Heart right ventricle (tissue), 16 donors: ENCODE measurements at places on chromosomes 3 and 15. TPM values are rescaled to one million over a fixed set of nuclear protein-coding genes. Genes with fewer than 3 reads are reported as not detected.

GRCh38 chr15:48449734-48450133 is 118.5 kb downstream of the DUT start:
- H3K4me3 ChIP-seq, result no peak overlapping the region
- H3K4me1 ChIP-seq, result peaks cover 23% of the 10 kb centered on the region
- no peak overlapping the region for H3K27ac ChIP-seq
- DNase-seq, result no peak

The ZNF197 gene
- total RNA-seq, result 13.1 TPM

The XCR1 gene
- total RNA-seq, result not detected

GRCh38 chr3:12194209-12194608 is 35.5 kb upstream of the TIMP4 start:
- no peak overlapping the region for H3K4me3 ChIP-seq
- no peaks in the 10 kb centered on the region for H3K27me3 ChIP-seq
- H3K4me1 ChIP-seq, result no peaks in the 10 kb centered on the region
- no peak overlapping the region for H3K27ac ChIP-seq
- no peak for DNase-seq

The CLSTN2 gene
- 1.5 TPM for total RNA-seq

GRCh38 chr3:17830788-17831187 is 88.4 kb upstream of the TBC1D5 start:
- no peak for DNase-seq
- no peaks in the 10 kb centered on the region for H3K27me3 ChIP-seq
- H3K4me3 ChIP-seq, result no peak overlapping the region
- H3K36me3 ChIP-seq, result no peaks in the 10 kb centered on the region
- no peak overlapping the region for H3K27ac ChIP-seq

DNA sequence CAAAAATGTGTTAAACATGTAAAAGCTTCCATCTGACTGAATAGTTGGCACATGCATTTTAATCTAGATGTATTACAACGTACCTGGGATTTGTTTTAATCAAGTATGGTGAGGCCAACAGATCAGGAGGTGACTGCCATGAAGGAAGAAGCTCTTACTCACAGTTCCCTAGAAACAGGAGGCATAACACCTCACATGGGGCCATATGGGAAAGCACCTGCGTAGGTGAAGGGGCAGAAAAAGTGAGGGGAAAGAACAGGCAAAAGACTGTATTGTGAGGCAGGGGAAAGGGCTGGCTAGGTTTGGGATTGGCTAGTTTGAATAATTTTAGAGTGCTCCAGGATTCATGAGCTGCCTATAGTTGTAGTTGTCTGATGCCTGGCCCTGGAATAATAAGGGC is 9.6 kb downstream of the SQOR start:
- H3K27ac ChIP-seq, result no peak overlapping the region
- no peak for DNase-seq
- H3K27me3 ChIP-seq, result no peaks in the 10 kb centered on the region
- H3K4me1 ChIP-seq, result peaks cover 61% of the 10 kb centered on the region
- H3K4me3 ChIP-seq, result no peak overlapping the region

DNA sequence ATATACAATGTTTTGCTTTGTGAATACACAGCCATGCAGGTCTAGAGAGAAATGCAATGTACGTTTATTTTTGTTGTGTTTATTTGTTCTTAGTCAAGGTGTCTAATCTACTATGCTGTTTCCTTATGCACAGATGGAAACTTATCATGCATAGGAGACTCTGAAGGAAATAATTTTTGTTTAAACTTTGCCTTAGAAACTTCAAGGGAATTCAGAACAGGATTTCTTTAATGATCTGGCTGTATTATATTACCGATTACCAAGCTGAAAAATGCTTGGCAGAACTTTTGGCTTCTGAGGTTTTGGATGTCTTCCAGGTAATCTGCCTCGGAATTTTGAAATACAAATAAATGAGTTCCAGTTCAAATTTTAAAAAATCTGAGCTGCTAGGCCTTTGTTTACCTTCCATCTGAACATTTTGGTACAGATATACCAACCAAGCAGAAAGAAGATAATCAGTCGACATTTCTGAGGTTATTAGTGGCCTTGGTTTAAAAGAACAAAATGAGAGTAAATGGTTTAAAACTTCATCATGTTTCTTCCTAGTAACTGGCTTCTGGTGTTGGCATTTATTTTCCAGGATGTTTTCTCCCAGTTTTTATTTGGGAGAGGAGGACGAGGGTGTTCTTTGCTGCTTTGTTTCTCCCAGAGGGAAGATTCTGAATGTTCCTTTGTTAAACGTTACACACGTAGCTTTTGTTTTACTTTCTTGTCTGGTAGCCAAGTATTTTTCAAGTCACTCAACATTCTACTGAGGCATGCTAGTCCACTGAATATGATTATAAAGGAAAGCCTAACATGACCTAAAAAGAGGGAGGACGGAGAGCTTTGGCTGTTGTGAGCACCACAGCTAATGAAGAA is 421.8 kb upstream of the TBL1XR1 start:
- H3K27me3 ChIP-seq, result no peaks in the 10 kb centered on the region
- DNase-seq, result no peak
- H3K4me1 ChIP-seq, result peaks cover 42% of the 10 kb centered on the region
- H3K36me3 ChIP-seq, result no peaks in the 10 kb centered on the region
- H3K4me3 ChIP-seq, result no peak overlapping the region

The FMN1 gene
- 5.5 TPM for total RNA-seq

The ARPC4 gene
- total RNA-seq, result 52.3 TPM

- H3K36me3 ChIP-seq, result no peaks in the 10 kb centered on the region
- no peaks in the 10 kb centered on the region for H3K27me3 ChIP-seq
- DNase-seq, result no peak
- peaks cover 11% of the 10 kb centered on the region for H3K4me1 ChIP-seq
- H3K4me3 ChIP-seq, result no peak overlapping the region
Observed at GRCh38 chr15:56736308-56736707, 3.0 kb upstream of the ZNF280D start.

The RNU5B-1 gene
- not detected for total RNA-seq

GRCh38 chr3:139309880-139310279 is 33.9 kb upstream of the MRPS22 start:
- H3K27ac ChIP-seq, result no peak overlapping the region
- H3K27me3 ChIP-seq, result peaks cover 15% of the 10 kb centered on the region
- no peak for DNase-seq
- H3K4me3 ChIP-seq, result no peak overlapping the region
- no peaks in the 10 kb centered on the region for H3K36me3 ChIP-seq
- H3K4me1 ChIP-seq, result no peaks in the 10 kb centered on the region

GRCh38 chr3:106337116-106337515 is 468.3 kb upstream of the CBLB start:
- H3K27me3 ChIP-seq, result no peaks in the 10 kb centered on the region
- H3K27ac ChIP-seq, result no peak overlapping the region
- DNase-seq, result no peak
- H3K4me3 ChIP-seq, result no peak overlapping the region

DNA sequence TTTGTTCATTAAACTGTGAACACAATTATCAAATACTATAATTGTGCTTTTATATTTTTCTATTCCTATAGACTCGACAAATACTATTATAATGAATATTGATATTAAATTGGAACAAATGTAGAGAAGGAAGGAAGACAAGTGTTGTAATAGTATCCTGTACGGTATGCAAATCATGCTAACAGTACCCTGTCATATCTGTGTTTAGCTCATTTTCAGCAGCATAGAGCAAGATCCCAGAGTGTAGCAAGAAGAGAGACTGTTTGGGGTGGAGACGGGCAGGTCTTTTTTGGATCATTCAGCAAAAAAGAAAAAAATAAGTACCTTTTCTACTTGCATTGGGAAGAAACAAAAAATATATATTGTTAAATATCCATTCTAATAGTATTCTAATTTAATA is 224.1 kb downstream of the TPRG1 start:
- H3K27ac ChIP-seq, result no peak overlapping the region
- H3K27me3 ChIP-seq, result no peaks in the 10 kb centered on the region
- no peaks in the 10 kb centered on the region for H3K4me1 ChIP-seq
- no peaks in the 10 kb centered on the region for H3K36me3 ChIP-seq

- H3K36me3 ChIP-seq, result no peaks in the 10 kb centered on the region
- no peaks in the 10 kb centered on the region for H3K27me3 ChIP-seq
- no peak overlapping the region for H3K27ac ChIP-seq
- H3K4me1 ChIP-seq, result no peaks in the 10 kb centered on the region
Observed at GRCh38 chr3:10344147-10344943, 23.4 kb upstream of the SEC13 start.

DNA sequence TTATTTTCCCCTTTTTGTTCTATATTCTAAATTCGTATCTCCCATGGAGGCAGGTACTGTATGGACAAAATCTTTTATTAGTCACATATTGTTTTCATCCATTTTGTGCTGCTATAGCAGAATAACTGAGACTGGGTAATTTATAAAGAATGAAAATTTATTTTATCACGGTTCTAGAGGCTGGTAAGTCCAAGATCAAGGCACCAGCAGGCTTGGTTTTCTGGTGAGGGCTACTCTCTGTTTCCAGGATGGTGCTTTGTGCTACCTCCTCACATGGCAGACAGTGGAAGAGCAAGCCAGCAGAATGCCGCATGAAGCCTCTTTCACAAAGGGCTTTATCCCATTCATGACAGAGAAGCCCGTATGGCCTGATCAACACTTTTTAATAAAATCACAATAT is 421.9 kb upstream of the TPRG1 start:
- H3K4me3 ChIP-seq, result no peak overlapping the region
- no peak overlapping the region for H3K27ac ChIP-seq
- H3K4me1 ChIP-seq, result no peaks in the 10 kb centered on the region

- no peak overlapping the region for H3K4me3 ChIP-seq
- no peak overlapping the region for H3K27ac ChIP-seq
- no peaks in the 10 kb centered on the region for H3K36me3 ChIP-seq
Observed at GRCh38 chr15:61499376-61499775, 270.3 kb upstream of the RORA start.

GRCh38 chr3:106191211-106191610 is 322.4 kb upstream of the CBLB start:
- no peak overlapping the region for H3K27ac ChIP-seq
- H3K4me1 ChIP-seq, result no peaks in the 10 kb centered on the region
- DNase-seq, result no peak
- no peaks in the 10 kb centered on the region for H3K36me3 ChIP-seq
- H3K27me3 ChIP-seq, result no peaks in the 10 kb centered on the region

The MST1R gene
- 0.53 TPM for total RNA-seq

- peaks cover 11% of the 10 kb centered on the region for H3K4me1 ChIP-seq
- no peak overlapping the region for H3K27ac ChIP-seq
- no peaks in the 10 kb centered on the region for H3K36me3 ChIP-seq
- no peak for DNase-seq
Observed at GRCh38 chr15:41836713-41837454, 1.8 kb upstream of the PLA2G4B start.

DNA sequence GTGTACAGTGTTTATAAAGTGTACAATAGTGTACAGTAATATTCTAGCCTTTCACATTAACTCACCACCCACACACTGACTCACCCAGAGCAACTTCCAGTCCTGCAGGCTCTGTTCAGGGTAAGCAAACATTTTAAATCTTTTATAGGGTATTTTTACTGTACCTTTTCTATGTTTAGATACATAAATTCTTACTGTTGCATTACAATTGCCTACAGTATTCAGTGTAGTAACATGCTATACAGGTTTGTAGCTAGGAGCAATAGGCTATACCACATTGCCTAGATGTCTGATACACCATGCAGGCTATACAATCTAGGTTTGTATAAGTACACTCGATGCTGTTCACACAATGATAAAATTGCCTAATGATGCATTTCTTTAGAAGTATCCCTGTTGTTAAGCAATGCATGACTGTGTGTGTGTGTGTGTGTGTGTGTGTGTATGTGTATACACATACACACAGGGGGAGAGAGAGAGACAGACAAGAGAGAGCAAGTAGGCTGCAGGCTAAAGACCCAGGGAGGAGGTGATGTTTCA is 72.5 kb upstream of the PRR23C start:
- H3K36me3 ChIP-seq, result no peaks in the 10 kb centered on the region
- H3K4me1 ChIP-seq, result no peaks in the 10 kb centered on the region
- H3K27me3 ChIP-seq, result no peaks in the 10 kb centered on the region
- no peak overlapping the region for H3K27ac ChIP-seq
- DNase-seq, result no peak
- no peak overlapping the region for H3K4me3 ChIP-seq

DNA sequence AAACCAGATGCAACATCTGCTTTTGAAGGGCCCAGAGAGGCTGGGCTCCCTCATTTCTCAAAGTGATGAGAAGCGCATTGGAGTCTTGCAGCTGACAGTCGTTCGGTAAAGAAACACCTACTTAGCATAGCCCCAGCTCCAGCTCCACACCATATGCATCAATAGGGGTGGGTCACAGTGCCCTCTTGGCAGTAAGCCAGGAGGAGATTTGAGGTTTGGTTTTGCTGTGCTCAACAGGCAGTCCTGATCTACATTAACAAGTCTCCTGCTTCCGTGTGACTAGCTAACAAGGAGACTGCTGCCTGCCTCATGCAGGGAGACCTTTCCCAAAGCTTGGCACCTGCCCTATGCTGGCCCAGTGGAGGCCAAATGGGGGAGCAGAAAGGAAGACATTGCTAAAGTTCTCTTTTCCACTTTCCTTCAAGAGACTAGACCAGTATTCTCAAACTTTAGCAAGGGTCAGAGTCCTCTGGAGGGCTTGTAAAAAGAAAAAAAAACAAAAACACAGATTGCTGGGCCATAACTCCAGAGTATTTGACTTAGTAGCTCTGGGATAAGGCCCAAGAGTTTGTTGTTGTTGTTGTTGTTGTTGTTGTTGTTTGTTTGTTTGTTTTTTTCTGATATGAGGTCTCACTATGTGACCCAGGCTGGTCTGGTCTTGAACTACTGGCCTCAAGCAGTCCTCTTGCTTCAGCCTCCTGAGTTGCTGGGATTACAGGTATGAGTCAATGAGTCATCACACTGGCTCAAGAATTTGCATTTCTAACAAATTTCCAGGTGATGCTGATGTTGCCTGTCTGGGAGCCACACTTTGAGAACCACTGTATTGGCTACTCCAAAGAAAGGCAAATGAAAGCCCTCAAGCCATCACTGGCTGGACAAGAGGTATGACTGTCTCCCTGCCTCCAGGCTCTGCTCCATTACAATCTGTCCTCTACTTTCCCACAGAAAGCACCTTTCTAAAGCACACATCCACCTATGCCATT is 294.9 kb downstream of the RORA start:
- H3K36me3 ChIP-seq, result no peaks in the 10 kb centered on the region
- H3K27ac ChIP-seq, result no peak overlapping the region
- no peaks in the 10 kb centered on the region for H3K27me3 ChIP-seq
- no peak overlapping the region for H3K4me3 ChIP-seq
- no peaks in the 10 kb centered on the region for H3K4me1 ChIP-seq

GRCh38 chr15:65913631-65914199 is 44.4 kb downstream of the RAB11A start:
- DNase-seq, result no peak
- peaks cover 6% of the 10 kb centered on the region for H3K4me1 ChIP-seq
- H3K4me3 ChIP-seq, result no peak overlapping the region
- no peaks in the 10 kb centered on the region for H3K36me3 ChIP-seq
- H3K27ac ChIP-seq, result no peak overlapping the region

DNA sequence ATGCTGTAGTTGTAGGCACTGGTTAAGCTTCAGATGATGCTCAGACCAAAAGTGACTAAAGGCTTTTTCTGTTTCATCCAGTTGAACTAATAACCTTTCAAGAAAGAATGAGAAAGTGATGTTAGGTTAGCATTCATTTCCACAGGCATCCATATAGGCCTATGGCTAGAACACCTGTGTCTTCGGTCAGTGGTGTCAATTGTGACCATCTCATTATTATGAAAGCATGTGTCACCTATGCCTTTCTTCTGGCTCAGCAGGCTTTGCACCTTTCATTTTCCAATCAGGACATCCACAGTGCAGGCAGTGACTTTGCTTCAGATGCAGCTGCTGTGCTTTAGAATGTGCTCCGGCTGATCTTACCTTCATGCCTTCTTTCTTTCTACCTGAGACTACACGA is 57.9 kb downstream of the B3GNT5 start:
- H3K4me1 ChIP-seq, result peaks cover 10% of the 10 kb centered on the region
- H3K27ac ChIP-seq, result no peak overlapping the region
- DNase-seq, result no peak
- H3K27me3 ChIP-seq, result no peaks in the 10 kb centered on the region
